ENCODE measurements at places on chromosomes 2 and 18.

DNA sequence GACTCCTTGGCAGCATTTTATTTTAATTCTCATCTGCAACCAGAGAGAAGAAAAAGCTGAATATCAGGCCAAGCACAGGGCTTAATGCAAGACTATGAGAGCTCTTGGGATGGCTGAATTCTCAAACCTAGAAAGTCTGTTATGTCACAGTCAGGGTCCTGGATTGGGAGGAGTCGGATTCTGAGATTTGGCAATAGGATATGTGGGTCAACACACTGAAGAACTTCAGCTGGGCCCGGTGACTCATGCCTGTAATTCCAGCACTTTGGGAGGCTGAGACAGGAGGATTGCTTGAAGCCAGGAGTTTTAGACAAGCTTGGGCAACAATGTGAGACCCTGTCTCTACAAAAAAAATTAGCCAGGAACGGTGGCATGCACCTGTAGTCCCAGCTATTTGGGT, 102.4 kb downstream of the COL3A1 start:
- no peak for DNase-seq

DNA sequence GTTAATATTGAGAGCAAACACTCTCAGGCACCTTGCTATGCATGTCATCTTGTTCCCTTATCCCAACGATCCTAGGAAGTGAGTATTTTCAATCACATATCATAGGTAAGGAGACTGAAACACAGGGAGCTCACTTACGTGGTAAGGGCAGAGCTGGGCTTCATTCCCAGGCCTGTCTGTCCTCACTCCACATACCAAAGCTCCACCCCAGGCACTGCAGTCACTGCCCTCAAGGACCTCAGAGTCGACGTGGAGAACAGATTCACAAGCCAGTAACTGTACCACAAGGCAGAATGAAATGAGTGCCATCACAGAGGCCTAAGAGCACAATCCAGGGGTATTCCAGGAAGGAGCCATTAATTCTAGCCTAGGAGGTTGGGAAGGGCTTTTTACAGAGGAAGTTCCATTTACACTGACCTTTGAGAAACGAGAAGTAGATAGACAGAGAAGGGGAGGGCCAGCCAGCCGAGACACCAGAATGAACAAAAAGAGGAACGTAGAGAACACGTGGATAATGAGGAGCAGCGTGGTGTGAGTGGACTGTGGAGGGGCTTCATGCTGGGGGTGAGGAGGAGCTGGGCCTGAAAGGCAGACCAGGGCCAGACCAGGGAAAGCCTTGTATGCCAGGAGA, 48.6 kb downstream of the KIAA2012 start:
- no peak for DNase-seq

DNA sequence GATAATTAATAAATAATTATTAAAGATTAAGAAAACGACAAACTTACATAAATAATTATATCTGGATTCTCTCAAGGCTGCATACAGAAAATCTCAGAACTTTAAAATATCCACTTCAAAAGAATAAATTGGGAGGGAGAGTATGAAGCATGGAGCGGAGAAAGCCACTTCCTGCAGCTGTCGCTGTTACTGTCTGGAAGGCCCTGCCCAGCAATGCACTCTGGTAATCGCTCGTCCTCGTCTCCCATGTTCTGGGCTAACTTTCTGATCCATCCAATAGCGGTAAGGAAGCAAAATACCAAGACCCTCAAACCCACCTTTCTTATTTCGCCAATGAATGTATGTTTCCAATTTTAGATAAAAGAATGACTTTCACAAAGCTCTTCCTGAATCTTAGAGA, 26.7 kb downstream of the CYRIA start:
- no peak for DNase-seq

DNA sequence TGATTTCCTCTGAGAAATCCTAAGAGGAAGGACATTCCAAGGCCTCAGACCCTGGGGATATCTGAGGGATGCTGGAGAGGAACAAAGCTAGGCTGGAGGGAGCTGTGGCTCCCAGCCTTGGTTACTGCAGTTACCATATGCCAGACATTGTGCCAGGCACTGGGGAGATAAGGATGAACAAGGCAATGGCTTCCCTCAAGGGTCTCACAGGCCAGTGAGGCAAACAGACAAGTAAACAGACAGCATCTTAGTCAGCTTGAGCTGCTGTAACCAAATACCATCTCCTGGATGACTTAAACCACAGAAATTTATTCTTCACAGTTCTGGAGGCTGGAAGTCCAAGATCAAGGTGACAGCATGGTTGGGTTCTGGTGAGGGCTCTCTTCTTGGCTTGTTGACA, 91.8 kb downstream of the SKA1 start:
- no peak for DNase-seq

DNA sequence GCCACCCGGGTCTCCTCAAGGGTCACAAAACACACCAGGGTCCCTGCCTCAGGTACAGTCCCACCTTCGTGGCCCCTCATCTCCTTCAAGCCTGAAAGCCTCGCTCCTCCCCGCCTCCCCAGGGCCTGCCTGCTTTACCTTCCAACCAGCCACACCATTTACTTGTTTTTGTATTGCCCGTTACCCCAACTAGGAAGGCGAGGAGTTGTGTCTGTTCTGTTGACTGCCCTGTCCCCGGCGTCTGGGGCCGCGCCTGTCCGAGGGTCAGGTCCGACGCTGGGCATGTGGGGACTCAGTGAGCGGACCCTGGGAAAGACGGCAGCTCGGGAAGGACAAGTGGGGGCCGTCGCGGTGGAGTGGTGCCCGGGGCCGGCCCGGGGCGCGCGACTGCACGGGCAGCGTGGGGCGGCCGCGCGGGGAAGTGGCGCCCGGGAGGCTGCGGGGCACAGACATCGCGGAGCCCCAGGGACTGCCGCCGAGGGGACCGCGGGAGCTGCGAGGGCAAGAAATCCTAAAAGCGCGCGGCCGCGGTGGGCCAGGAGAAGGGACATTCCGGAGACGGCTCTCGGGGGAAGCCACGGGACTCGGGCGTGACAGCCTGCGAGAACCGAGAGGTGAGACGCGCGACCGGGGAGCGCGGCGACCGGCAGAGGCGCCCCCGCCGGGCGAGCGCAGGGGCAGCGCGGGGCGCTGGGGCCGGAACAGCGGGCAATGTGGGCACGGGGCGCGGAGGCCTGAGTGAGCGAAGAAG, 797 bp upstream of the GRHL1 start:
- peak; percentile 67 for DNase-seq

GRCh38 chr2:236180076-236180816, 12.1 kb upstream of the GBX2 start:
- no peak for DNase-seq

DNA sequence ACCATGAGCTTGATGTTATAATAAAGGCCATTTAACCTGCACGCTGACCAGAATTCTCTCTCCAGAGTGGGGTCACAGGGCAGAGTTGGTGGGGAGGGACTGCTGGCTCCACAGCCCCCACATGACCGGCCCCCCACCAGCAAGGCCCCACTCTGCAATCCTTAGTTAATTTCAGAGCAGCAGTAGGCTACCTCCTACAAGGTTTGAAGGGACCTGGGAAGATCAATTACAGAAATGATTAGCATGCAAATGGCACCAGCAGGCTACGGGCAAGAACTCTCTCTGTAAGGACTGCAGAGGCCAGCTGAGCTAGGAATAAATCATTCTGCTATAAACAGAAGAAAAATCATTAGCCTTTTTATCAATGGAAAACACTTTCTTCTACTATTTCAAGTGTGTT, 135.3 kb downstream of the C1D start:
- no peak for DNase-seq

DNA sequence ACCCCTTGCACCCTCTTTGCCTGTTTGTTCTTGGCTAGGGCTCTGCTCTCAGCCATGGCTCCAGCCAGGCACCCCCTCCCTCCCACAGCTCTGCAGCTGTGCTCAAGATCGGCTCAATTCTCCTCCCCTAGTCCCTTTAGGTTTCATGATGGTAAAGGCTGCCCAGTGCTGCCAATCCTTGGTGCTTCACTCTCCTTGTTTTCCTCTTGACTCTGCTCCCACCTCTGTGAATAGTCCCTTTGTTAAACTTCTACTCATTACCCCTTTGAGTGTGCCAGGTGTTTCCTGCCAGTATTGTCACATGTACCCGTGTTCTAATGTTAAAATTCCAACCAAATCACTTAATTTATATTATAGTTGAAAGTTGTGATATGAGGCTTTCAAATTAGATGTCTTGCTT, 101.0 kb upstream of the CERS6 start:
- peak; percentile 78 for DNase-seq

GRCh38 chr2:11876436-11876835, 130.0 kb downstream of the LPIN1 start:
- no peak for DNase-seq

Data from NCI-H146 (cell line).